ENCODE measurements at places on chromosomes 6 and 20.

DNA sequence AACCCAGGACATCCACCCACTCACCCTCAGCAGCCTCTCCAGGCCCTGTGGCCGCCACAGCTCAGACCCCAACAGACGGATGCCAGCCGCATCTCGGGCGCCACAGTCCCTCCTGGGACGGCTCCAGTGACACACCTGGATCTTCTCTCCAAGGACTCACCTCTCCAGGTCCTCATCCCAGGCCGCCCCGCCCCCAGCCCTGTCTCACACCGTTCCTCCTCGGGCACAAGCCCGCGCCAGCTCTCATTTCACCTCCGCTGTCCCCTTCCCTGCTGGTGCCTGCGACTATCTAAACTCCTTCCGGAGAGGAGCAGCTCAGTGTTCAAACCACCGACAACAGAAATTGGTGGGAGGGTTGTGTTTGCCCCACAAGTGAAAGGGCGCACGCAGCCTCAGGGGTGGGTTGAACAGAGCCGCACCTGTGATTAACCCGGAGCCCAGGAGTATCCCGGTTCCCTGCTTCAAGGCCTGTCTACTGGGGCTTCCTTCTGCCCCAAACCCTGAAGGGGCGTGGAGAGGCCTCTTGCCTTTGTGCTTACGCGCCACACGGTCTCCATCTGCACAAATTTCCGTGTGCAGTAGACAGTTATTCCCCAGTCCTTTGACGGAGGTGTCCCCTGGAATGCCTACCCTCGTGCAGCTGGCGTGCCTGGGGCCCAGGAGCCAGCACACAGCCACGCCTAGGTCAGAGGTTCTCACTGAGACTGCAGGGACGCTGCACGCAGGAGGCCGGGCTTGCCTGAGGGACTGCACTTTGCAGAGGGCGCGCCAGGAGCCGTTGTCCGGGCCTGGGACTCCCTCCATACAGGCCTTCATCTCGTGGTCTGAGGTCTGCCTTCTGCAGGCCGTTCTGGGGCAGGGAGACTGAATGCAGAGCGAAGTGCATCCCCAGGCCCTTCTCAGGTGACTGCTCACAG lies 232.7 kb downstream of the DLL1 start:
- DNase-seq, result no peak

DNA sequence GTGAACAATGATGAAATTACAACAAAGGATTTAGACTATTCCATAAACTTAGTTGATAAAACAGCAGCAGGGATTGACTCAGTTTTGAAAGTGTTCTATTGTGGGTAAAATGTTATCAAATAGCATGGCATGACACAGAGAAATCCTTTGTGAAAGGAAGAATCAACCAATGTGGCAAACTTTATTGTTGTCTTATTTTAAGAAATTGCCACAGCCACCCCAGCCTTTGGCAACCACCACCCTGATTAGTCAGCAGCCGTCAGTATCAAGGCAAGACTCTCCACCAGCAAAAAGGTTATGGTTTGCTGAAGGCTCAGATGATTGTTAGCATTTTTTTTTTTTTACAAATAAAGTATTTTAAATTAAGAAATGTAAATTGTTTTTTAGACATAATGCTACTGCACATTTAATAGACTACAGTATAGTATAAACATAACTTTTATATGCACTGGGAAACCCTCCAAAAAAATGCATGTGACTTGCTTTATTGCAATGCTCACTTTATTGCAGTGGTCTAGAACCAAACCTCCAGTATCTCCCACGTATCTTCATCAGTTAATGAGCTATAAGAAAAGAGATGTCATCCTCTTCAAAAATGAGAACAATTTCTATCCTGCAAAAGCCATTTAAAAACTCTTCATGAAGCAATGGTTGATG lies 162.7 kb downstream of the SOBP start:
- no peak for DNase-seq

GRCh38 chr6:50853939-50854338 lies 35.3 kb downstream of the TFAP2B start:
- DNase-seq, result no peak

- no peak for DNase-seq
These were observed 589.7 kb downstream of the CBLN4 start for GRCh38 chr20:55415567-55416142.

DNA sequence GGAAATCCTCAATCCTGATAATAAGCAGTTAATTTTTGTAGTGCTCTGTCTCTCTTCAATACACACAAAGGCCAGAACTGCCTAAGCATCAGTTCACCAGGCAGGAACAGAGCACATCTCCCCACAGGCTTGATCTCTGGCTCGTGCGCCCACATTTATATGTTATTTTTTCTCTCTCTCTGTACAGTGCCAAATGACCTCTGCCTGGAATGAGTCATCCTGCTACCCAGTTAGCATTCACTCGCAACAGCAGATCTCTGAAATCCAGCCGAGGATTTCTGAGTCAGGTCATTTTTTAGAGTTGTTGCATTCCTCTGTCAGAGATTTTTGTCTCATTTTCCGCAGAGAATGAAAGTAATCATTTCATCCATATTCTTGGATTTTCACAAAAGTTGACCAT lies 107.1 kb downstream of the COL12A1 start:
- no peak for DNase-seq

DNA sequence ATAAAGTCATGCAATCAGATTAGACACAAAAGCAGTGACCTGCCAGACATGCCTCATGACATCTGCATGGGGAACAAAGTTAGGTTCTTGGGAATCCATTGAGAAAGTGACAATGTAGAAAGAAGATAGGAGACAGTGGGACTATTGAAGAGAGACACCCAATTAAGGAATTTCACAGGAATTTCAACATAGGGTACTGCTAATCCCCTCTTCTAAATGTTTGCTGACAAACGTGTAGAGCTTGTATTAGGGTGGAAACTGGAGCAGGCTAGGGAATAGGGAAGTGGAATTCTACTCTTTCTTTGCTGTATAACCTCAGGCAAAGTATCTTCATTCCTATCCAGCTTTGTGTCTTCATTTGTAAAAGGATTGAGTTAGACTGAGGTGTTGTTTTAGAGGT lies 409.4 kb upstream of the SASH1 start:
- no peak for DNase-seq

GRCh38 chr6:148509800-148510581 lies 167.4 kb downstream of the SASH1 start:
- DNase-seq, result no peak

DNA sequence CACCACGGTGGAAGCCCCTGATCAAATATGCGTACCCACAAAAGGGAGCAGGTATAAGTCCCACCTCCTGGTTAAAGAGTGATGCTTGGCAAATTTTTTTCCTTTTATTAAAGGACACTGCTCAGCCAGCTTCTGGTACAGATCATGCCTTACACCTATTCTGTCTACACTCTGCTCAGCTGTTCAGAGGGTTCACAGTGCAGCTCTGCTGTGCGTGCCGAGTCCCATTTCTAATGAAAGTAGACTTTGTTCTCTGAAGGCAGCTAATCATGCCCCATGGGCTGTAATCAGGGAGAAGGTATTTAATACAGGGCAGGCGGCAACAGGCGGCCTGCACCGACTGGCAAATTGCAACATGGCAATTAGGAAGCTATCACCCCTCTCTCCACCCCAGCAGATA lies 16.3 kb downstream of the LRRC73 start:
- DNase-seq, result no peak

DNA sequence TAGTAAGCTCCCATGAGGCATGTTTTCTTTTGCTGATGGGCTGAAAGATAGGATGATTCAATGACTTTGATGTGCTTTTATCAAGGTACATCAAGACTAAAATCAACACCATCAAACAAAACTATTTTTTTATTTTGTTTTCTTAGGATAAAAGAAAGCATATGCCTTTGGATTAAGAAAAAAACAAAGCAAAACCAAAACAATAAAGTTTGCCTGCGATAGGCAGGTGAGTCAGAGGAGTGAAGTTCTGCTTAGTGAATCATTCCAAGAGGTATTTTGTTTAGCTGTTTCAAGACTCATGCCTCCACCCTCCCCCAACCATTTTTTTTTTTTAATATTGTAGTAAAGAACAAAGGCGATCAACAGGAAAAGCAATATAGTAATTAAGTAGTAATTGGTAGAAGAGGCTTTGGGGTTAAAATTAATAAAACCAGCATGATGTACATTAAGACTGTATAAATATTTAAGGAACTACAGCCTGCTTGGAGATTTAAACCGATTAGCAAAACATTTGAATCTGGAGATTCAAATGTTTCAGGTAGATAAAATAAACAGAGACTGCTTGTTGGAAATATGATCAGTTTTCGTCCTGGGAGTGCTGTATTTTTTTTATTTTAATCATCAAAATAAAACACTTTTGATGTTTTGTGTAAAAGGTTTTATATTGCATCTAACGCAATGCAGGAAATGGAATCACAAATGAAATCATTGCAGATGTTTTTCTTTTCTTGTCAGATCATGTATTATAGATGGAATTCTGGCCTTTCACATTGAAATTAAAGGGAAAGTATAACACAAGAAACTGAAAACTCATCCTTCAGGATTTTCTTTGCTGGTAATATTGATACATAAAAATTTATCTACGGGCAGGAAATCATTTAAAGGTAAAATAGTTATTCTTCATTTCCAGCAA lies 482.3 kb upstream of the MANEA start:
- no peak for DNase-seq

- no peak for DNase-seq
These were observed 43.6 kb upstream of the ZBP1 start for GRCh38 chr20:57663681-57664451.

Data from stimulated activated CD4-positive, alpha-beta T cell treated with anti-CD3 and anti-CD28 coated beads, Interleukin-12 subunit alpha, Interleukin-12 subunit beta, amount 100 ng/mL, for 24 hours (primary cell).